ENCODE measurements at places on chromosomes 6 and 20.

DNA sequence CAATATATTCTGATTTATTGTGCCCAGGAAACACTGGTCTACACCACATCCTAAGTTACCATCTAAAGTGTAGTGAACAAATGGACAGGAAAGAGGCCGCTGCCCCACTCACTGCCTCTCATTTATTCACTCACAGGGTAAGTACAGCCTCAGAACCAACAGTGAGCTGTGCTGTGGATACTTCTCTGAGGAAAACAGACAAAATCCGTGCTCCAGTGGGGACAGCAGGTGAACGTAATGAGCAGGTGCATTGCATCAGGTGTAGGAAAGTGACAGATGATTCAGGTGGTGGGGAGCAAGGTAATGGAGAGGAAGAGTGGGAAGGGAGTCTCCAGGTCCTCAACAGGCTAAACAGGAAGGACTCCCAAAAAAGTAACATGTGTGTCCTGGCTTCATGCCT is 8.4 kb upstream of the ULBP2 start:
- no peak for DNase-seq

- DNase-seq: no peak
Observed at GRCh38 chr6:2803731-2804429, 37.8 kb downstream of the SERPINB1 start.

DNA sequence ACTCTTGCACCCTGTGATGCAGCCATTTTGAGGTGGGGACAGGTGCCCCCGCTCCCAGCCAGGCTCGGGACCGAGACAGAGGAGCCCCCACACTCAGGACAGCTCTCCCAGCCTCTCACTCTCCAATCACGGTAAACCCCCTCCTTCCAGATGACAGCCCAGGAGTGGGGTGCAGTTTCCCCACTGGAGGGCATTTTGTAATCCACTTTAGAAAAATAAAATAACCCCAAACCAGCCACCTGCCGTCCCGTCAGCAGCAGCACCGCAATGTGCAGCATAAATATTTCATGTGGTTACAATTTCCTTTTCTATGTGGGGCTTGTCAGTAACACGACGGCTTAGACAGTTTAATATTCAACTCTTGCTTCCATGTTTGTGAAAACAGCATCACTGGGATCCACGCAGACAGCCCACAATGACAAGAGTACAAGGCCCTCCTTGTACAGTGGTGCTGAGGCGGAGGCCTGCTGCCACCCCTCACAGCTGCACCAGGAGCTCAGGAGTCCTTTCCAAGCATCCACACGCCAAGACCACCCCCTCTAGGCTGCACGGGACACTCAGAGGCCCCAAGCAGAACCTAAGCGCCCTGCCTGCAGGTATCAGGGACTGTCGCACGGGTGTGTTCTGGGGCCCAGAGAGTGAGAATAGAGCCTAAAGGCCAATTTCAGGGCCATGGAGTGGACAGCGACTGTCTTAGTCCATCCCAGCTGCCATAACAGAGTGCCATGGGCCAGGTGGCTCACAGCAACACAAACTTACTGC is 116.7 kb downstream of the JPH2 start:
- no peak for DNase-seq

GRCh38 chr20:50152394-50153152 is 950 bp downstream of the PEDS1 start:
- no peak for DNase-seq

- no peak for DNase-seq
Observed at GRCh38 chr6:137749696-137750211, 117.3 kb upstream of the TNFAIP3 start.

- no peak for DNase-seq
Observed at GRCh38 chr6:33668914-33669313, 42.6 kb downstream of the UQCC2 start.

DNA sequence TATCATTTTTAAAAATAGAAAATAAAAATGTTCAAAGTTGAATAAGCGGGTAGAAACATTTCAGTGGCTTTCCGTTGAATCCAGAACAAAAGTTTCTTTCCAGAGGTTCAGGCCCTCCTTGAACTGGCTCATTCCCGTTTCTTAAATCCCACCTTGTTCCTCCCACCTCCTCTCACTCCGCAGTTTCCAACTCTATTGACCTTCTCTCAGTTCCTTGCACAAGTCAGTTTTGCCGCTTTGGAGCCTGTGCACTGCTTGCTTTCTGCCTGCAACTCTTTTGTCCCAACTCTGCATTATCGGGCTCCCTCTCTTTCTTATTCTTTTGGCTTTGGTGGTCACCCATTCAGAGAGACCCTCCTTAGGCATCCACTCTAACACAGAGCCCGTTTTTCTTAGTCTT is 99.9 kb upstream of the EDN1 start:
- no peak for DNase-seq

GRCh38 chr6:42940493-42941045 is 11.3 kb downstream of the CNPY3 start:
- DNase-seq: no peak

DNA sequence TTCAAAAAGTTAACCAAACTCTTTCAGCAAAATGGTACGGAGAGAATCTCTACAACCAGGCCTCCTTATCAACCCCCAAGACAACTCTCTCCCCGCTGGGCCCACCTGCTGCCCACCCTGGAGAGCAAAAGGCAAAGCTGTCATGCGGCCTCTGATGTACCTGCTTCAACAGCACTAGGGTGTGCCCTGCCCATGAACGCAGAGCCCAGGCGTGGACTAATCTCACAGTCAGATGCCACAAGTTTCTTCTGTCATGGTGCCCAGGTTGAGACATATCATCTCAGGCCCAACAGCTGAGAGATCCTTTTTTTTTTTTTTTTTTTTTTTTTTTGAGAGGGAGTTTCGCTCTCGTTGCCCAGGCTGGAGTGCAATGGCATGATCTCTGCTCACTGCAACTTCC is 26.3 kb downstream of the SLC2A4RG start:
- no peak for DNase-seq

- DNase-seq: no peak
Observed at GRCh38 chr20:42739683-42740082, 450.0 kb downstream of the PTPRT start.

GRCh38 chr6:108884211-108885059 is 36.2 kb downstream of the ARMC2 start:
- DNase-seq: no peak

- no peak for DNase-seq
Observed at GRCh38 chr6:170456886-170457698, 96.0 kb downstream of the PSMB1 start.

- no peak for DNase-seq
Observed at GRCh38 chr6:13557841-13558240, 16.6 kb upstream of the SIRT5 start.

DNA sequence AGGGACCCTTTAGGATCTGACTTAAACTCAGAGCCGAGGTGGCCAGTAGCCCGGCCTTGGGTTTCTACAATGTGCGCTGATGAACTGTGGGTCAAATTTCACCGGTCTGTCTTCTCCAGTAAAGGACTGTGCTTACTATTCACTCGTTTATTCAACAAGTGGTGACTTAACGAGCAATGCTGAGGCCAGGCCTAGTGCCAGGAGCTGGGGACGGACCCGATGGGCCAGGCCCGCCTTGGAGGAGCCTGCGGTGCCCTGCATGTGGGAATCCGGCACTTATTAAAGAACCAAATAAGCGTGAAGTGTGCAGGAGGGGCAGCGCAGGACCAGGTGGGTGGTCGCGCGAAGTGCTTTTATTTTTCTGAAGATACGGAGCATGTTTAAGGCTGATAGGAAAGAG is 24.0 kb downstream of the CTCFL start:
- no peak for DNase-seq

DNA sequence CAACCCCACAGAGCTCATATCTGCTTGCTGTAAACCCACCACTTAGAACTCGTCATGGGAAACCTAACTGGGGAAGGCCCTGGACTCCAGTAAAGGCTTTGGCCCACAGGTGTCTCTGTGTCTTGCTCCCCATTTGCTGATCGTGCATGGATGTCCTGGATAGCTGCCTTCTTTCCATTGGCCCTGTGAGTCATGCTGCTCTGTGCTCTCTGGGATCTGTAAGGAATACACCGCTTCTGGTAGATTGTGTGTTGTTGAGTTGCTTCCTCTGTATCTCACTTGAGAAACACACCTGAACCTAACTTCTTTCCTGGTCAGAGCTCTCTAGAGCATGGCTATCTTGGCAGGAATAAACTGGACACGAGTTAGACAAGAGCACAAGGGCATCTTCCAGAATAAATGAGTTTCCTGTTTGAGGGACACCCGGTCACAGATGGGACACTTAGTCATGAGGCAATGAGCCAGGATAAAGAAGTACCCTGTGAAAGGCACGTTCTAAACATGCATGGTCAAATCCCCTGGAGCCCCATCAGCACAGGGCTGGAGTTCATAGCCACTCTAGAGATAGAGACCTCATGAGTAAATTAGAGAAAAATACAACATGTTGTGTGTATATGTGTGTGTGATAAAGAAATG is 99.6 kb upstream of the TMEM170B start:
- DNase-seq: no peak

DNA sequence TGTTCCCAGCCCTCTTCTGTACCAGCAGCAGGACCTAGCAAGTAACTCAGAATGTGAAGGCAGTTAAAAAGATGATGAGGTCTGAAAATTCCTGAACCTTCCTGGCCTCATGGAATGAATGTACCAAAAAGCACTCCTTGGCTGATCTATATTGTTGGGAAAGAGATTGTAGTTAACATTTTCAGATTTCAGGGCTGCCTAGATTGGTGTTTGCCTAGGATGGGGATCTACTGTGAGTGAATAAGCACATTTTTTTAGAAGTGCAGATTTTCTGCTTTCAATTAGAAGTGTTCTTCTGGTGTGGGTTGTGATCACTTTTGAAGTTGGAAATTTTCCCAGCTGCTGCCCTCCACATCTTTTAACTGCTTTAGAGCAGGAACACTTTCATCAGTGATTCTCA is 6.2 kb downstream of the MYLIP start:
- peak; percentile 24 for DNase-seq

DNA sequence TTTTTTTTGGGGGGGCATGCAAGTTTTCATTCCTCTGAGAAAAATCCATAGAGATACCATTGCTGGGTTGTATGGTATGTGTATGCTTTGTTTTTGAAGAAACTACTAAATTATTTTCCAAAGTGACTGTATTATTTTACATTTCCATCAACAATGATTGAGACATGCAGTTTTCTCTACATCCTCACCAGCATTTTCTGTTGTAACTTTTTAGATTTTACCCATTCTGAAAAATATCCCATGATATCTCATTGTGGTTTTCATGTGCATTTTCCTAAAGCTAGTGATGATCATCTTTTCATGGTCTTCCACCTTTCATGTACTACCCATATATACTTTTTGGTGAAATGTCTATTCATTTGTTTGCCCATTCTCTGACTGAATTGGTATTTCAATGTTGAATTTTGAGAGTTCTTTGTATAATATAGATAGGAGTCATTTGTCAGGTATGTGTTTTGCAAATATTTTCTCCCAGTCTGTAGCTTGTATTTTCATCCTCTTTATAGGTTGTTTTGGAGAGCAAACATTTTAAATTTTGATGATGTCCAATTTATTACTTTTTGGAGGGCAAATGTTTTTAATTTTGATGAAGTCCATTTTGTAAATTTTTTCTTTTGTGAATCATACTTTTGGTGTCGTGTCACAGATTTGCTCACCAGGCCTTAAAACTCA is 827.5 kb upstream of the CITED2 start:
- DNase-seq: no peak

DNA sequence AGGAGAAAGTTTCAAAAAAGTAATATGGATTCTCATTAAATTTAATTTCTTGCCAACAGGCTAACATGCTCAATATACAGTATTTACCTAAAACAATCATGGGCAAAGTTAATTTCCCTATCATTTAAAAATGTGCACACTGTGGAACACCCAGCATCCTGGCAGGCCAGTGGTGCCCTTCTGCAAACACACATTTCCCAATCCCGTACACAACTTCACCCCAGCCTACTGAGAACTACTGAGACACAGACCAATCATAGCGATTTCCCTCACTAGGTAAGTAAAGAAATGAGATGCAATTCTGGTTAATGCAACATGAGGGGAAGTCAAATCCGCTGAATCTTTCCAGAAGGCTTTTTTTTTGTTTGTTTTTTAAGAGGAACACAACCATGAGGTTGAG is 7.6 kb downstream of the USP45 start:
- DNase-seq: no peak

- no peak for DNase-seq
Observed at GRCh38 chr6:122817766-122818165, 28.7 kb downstream of the SMPDL3A start.

DNA sequence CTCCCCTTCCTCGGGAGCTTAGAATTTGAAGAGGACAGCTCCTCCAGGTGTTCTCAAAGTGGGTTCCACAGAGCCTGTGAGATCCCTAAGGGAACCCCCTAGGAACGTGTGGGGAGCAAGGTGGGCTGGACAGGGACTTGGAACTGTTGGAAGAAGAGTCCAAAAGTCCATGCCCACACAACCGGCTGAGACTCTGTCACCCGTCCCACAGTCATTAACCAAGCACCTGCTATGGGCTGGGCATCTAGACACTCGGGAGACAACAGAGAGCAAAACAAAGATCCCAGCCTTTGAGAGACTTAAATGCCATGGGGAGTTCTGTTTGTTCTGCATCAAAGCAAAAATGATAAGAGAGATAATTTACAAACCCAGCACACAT is 51.9 kb upstream of the SAYSD1 start:
- no peak for DNase-seq

DNA sequence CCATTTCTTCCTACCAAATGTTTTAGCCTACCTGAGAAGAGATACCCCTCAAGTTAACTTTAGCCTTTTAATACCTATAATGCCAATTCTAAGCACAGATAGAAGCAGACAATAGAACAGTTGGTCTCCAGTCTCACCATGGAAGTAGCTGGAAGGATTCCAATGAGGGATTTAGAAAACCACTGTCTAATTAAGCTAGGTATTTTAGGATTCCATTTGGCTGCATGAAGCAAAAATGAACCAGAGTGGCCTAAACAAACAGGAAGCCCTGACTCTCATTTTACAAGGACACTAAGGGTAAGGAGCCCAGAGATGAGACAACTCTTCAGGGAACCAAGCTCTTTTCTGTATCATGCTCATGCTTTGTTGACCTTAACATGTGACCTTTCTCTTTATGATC is 199.2 kb downstream of the ALDH8A1 start:
- DNase-seq: peak; percentile 25

- DNase-seq: no peak
Observed at GRCh38 chr20:58596750-58597248, 54.3 kb upstream of the STX16 start.

GRCh38 chr6:138387577-138388368 is 10.1 kb downstream of the SMIM28 start:
- no peak for DNase-seq

- DNase-seq: peak; percentile 66
Observed at GRCh38 chr6:111950661-111951496, 77.6 kb upstream of the FYN start.

DNA sequence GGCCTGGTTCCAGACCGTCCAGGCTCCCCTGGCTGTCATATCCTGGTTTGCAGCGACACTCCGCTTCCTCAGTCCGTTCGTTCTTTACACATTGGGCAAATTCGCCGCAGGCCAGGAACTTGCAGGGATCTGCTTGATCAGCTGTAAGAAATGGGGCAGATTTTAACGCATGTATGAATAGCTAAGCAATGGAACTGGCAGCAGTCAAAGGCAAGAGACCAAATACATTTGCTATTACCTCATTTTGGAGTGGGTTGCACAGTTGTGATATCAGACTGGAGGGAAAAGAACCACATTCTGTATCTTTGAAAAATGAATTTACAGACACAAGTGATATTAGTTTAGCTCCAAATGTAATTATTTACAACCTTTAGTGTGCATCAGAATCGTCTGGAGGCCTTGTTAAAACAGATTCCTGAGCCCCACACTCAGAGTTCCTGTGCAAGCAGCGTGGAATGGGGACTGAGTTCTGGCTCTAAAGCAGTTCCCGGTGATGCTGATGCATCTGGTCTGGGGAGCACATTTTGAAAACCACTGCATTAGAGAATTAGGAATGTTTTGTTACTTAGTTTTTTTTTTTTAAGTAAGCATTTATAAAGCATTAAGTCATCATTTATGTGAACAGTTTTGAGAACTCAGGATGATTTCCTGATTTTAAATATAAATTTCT is 141.3 kb downstream of the IMPG1 start:
- no peak for DNase-seq
